ENCODE measurements at places on chromosomes 7 and 10. TPM values are rescaled to one million over a fixed set of nuclear protein-coding genes. Genes with fewer than 3 reads are reported as not detected.

Gene MYO1G
- 0.27 TPM for total RNA-seq

Gene ADAMTS14
- not detected for total RNA-seq

Gene OR2A42
- total RNA-seq, result not detected

Gene PRSS58
- total RNA-seq, result not detected

Gene GIGYF1
- 20.1 TPM for total RNA-seq

Gene CLCN1
- total RNA-seq, result not detected

Gene NUPR2
- not detected for total RNA-seq

Gene NPC1L1
- not detected for total RNA-seq

Gene EGFR
- 5.1 TPM for total RNA-seq
